Stimulated activated CD4-positive, alpha-beta T cell treated with anti-CD3 and anti-CD28 coated beads, Interleukin-4, amount 100 ng/mL, for 48 hours (primary cell): ENCODE measurements at places on chromosomes 1 and 21.

- DNase-seq, result no peak
Observed at GRCh38 chr1:79695138-79695537, 688.6 kb upstream of the ADGRL4 start.

DNA sequence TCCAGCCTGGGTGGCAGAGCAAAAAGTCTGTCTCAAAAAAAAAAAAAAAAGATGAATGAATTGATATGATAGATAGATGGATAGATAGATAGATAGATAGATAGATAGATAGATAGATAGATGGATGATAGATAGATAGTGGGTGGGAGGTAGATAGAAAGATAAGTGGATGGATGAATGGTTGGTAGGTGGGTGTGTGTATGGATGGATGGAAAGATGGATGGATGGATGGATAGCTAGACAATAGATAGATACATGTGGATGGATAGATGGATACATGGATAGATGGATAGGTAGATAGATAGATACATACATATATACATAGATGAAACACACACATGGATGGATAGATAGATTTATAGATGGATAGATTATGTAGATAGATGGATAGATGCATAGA is 28.5 kb downstream of the TRPM2 start:
- no peak for DNase-seq

DNA sequence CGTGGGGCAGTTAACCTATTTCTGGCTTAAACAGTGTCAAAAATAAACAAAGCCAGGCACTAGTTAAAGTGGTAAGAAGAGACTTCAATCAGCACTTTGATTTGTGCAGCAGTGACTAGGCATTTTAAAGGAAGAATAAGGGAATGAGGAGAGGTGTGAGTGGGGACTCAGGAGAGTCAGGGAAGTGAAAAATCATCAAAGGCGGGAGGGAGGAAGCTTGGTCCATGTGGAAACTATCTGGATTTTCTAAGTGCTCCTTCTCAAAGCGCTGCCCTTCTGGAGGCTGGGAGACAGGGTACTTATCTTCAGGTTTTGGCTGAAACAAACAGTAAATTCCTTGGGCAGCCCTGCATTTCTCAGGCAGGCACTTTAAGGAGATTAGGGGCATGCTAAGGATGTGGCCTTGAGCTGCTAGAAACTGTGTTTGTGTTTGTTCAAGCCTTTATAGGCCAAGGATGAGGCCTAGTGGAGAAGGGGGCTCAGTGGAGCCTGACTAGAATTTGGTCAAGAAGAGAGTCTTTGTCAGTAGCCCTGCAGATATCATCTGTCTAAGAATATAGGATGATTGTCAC is 486.5 kb downstream of the SIPA1L2 start:
- no peak for DNase-seq

GRCh38 chr1:66452982-66453381 is 81.0 kb upstream of the SGIP1 start:
- no peak for DNase-seq

DNA sequence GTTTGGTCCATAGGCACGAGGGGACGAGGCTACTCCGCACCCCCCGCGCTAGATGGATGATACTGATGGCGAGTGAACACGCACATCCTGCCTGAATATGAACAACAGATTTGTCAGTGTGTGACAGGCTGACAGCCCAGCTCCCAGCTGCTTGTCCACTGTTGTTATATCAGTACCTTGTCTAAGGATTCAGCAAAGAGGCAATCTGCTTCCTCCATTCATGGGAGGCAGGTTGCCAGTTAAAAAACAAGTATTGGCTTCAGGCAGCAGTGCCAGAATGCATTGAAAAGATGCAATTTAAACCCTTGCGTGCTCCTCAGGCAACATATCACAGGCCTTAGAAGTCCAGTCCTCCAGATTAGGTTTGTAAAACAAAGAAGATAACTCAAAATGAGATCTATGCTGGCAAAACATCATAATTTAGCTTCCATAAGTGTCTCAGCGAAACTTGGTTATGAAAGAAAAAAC is 223.3 kb downstream of the GPATCH2 start:
- no peak for DNase-seq

DNA sequence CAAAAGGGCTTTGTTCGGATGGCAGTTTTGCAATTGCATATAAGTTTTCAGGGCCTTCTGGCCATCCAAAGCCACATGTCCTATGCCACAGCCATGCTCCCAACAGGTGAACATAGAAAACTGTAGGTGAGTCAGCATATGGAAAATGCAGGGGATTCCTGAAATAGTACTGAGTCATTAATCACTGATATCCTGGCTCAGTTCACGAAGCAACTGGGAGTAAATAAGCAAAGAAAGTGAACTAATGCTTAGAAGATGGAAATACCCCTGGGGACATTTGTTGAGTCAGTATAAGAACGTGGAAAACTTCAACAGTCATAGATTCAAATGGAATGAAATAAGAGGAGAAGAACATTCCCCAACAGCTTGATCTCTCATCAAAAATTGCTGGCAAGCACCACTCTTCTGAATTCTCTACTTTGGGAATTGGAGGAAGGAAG is 148.9 kb upstream of the RUNX1 start:
- DNase-seq, result no peak

DNA sequence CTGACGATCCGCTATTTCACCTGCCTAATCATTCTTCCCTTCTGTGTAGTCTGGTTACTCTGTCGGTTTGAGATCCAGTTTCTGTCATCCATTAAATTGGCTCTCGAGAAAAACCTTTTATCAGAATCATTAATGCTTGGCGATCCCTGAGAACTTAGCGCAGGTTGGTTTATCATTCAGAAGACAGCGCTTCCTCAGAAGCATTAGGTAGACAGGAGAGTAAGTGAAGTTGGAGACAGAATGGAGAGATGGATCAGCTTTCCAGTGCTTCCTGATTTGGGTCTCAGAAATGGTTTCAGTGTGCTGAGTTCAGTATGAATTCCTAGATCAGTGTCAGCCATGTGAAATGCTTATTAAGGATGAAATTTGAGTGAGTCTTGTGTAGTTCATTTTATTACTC is 1.3 kb downstream of the USP1 start:
- DNase-seq, result no peak

DNA sequence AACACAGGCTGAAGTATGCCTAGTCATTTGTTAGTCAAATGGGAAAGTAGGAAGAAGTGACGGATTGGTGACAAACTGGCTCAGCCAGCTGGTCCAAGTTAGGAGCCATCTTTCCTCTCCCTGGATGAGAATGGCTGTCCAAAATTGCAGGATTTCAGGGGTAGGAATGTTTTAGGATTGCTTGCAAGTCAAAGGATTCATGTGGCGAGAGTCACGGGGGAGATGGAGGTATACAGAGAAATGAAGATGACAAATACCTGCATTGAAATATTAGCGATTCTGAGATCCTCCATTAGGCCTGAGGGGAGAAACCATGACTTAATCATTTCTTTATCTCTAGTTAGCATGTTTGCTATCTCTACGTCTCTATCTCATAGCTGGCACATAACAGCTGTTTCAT is 41.8 kb upstream of the PIGC start:
- no peak for DNase-seq

GRCh38 chr1:10867138-10867721 is 70.8 kb upstream of the CASZ1 start:
- DNase-seq, result peak; percentile 50

DNA sequence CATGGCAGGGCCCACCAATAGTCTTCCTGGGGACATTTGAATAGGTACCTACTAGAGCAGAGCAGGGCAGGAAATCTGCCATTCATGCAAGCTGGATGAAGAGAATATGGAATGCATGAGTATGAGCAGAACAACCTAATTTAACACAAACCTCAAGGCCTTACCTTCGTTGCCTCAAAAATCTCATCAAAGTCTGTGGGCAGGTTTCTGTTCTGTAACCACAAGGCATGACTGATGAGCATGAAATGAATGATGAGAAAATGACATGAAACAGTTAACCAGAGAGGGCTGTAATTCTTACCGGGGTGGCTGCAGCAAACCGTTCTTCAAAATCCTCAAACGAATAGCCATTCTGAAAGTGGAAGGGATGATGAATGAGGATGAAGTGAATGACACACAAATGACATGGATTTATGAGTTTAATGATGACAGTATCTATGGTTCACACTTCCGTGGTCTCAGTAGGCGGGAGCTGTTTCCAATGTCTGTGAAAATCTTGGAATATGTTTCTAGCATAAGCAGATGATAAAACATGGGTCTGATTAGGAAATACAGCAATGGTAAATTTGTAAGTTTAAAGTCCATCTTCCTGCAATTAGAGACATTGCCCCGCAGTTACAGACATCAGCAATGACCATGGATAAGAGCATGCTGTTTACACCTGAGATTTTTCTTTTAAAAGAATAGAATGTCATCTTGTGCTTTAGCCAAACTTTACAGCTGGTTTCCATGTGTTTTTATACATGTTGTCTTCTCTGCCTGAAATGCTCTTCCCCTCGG is 67.6 kb upstream of the C8B start:
- DNase-seq, result no peak

DNA sequence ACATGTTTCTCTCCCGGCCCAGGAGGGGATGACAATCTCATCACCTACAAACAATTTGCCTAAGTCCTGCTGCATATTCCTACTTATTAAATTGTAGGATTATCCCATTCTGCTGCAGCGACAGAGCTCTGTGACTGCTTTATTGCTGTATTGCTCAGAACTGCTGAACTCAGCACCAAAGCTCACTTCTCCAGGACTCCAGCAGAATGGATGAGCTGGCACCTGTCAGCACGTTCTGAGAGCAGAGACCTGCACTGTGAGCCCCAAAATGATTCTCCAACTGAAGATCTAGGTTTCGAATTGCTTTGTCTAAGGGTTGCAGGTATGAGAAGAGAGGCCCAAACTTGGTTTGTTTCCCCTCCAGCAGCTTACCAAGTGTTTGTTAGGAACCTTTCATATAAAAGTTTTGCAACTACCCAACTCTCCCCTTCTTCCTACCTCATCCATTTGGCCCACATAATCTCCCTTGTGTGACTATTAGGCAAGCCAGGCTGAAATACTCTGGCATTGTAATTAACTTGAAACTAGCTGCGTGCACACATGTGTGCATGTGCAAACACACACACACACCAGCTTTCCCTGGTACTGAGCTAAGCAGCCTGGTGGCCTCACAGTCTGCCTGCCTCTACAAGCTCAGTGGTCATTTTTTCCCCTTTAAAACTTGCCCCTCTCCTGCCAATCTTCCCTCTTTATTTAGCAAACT is 161.4 kb upstream of the CAMK1G start:
- DNase-seq, result no peak

- DNase-seq, result peak; percentile 71
Observed at GRCh38 chr1:234610061-234610665, at the start of gene IRF2BP2. Gene IRF2BP2, minus strand, starts transcription at chr1:234610178. Its CDS starts 684 bp downstream, at chr1:234609494.

- no peak for DNase-seq
Observed at GRCh38 chr1:175124861-175125260, 57.2 kb downstream of the TNN start.

DNA sequence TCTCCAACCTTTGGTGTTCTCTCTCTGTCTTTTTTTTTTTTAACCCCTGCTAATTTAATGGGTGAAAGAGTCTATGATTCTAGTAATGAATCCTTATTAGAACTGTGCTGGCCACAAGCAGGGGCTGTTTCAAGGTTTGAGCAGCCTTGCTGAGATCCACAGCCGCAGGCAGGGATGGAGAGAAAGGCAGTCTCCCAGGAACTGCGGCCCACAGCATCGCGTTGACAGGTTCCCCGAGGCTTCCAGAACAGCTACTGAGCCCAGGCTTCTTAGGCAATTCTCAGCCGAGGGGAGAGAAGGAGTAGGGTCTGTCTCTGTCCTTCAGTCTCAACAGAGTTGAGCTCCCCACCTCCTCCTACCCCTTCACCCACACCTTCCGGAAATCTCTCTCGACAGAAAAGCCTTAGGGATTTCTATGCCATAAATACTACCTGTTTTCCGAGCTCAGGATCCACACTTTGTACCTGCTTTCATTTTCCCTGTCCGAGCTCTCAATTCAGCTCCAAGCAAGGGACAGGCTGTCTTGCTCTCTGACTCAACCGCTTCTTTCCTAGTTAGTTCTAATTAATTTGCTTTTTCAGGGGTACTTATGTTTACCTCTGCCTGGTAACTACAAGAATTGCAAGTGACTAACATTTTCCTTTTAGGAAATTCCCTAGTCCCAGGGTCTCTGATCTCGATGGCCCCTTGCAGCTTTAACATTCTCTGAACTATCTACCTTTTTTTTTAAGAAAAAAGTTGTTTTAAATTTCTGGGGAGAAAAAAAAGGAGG is 6.7 kb upstream of the CASZ1 start:
- DNase-seq, result no peak

- DNase-seq, result no peak
Observed at GRCh38 chr1:93616996-93617669, 64.5 kb downstream of the BCAR3 start.

DNA sequence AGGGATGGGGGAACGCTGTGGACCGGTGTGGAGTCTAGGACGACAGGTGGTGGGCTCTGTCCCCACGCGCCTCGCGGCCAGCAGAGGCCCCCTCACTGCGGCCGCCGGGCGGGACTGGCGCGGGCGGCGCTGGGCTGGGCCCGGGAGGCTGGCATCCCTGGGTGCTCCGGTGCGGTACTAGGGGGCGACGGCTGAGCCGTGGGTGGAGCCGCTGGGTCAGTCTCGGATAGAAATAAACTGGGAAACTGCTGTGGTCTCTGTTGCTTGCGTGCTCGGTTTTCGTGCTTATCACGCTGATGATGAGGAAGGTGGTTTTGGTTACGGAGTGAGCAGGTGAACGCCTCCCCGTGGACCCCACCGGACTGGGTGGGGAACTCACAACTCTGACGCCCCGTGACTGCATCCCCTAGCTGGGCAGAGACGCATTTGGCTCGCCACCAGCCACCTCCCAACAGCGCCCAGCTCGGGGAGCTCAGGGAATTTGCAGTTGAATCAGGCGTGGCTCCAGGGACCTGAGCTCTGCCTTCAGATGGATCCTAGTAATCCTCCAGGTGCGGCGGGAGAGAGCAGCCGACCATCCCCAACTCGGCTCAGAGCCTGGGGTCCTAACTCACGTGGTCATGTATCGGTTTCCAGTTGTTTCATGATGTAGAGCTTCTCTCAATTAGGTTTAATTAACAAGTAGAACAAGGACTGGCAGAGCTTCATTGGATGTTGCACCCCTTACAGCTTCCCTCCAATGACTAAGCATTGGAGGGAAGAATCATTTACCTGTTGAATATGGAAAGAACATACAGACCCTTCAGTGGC is 32.1 kb downstream of the HSD17B7 start:
- no peak for DNase-seq

DNA sequence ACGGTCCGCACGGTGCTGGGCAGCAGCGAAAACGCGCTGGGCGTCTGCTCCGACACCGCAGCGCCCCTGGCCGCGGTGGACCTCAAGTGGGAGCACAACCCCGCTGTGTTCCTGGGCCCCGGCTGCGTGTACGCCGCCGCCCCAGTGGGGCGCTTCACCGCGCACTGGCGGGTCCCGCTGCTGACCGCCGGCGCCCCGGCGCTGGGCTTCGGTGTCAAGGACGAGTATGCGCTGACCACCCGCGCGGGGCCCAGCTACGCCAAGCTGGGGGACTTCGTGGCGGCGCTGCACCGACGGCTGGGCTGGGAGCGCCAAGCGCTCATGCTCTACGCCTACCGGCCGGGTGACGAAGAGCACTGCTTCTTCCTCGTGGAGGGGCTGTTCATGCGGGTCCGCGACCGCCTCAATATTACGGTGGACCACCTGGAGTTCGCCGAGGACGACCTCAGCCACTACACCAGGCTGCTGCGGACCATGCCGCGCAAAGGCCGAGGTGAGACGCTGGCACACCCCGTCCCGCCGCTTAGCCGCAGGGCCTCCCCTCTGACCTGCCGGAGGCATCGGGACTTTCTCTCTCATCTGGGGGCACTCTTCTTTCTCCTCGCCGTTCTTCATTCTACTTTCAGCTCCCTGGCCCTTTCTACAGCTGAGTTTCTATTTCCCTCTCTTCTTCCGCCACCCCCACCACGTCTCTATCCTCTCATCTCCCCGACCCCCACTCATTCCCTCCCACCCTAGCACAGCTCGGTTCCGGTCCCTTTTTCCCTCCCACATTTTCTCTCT is 1.0 kb downstream of the NPR1 start:
- DNase-seq, result no peak
